Posterior vena cava (tissue), 2 donors: ENCODE measurements at places on chromosomes 1 and 21. TPM values are rescaled to one million over a fixed set of nuclear protein-coding genes. Genes with fewer than 3 reads are reported as not detected.

DNA sequence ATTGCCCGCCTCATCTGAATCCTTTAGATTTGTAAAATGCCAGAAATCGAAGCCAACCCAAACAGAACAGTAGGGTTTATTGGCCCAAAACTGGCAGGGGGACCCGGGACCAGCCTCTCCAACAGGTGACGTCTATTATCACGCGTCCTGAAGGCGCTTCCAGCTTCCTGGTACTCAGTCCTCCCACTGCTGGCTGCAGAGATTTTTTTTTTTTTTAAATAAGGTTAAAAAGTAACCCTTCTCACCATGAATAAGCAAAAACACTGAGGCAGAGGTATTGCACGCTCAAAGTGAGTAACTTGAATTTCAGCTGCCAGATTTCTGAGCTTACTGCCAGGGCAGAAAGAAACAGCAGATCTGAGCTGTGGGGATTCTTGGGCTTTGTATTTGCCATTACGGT is 54.4 kb upstream of the GCLM start:
- no peak for DNase-seq

- DNase-seq, result no peak
Observed at GRCh38 chr1:2928366-2929325, 92.6 kb upstream of the ACTRT2 start.

DNA sequence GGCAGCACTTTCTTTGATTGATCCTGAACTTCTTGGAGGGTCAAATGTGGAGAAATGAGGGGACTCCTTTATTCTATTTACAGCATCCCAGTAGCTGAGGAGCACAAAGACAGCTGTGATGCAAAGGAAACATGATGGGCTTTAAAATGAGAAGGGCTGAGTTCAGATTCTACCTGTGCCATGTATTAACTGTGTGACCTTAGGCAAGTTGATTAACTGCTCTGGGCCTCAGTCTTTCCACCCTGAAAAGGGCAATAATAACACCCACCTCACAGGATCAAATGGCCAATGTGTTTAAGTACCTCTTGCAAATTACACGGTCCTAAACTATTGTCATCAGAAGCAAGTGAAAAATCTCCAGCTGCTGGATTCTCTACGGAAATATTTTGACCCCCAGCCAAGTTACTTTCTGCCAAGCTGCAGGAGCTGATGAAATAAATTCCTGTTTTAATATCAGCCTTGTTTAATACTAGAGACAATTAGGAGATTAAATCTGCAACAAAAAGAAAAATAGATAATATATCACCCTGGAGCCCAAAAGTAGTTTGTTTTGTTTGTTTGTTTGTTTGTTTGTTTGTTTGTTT is 15.7 kb downstream of the TMEM81 start:
- DNase-seq, result no peak

GRCh38 chr21:42430521-42430920 is 26.8 kb downstream of the UBASH3A start:
- DNase-seq, result peak; percentile 67

- no peak for DNase-seq
Observed at GRCh38 chr1:199956005-199956404, 71.5 kb upstream of the NR5A2 start.

GRCh38 chr1:170539154-170539553 is 7.2 kb downstream of the GORAB start:
- no peak for DNase-seq

The KRTAP19-1 gene
- total RNA-seq, result not detected

The ADAMTSL4 gene
- total RNA-seq, result 79.6 TPM

The KAZN gene
- total RNA-seq, result 6.2 TPM
